ENCODE measurements at places on chromosomes 11 and 22. TPM values are rescaled to one million over a fixed set of nuclear protein-coding genes. Genes with fewer than 3 reads are reported as not detected.

GRCh38 chr11:35523331-35523768 is 2.1 kb downstream of the PAMR1 start:
- no peak for DNase-seq

DRD4 gene
- polyA plus RNA-seq: 1.1 TPM

- DNase-seq: no peak
These were observed 5.6 kb downstream of the DUSP18 start for GRCh38 chr22:30662040-30662439.

APOBEC3B gene
- 1.4 TPM for polyA plus RNA-seq

GRCh38 chr11:93145390-93145915 is 52.3 kb downstream of the SLC36A4 start:
- no peak for DNase-seq

GRCh38 chr11:133531971-133532651 is at the start of gene OPCML:
OPCML (minus strand) TSS chr11:133532501.
- no peak for DNase-seq

DNA sequence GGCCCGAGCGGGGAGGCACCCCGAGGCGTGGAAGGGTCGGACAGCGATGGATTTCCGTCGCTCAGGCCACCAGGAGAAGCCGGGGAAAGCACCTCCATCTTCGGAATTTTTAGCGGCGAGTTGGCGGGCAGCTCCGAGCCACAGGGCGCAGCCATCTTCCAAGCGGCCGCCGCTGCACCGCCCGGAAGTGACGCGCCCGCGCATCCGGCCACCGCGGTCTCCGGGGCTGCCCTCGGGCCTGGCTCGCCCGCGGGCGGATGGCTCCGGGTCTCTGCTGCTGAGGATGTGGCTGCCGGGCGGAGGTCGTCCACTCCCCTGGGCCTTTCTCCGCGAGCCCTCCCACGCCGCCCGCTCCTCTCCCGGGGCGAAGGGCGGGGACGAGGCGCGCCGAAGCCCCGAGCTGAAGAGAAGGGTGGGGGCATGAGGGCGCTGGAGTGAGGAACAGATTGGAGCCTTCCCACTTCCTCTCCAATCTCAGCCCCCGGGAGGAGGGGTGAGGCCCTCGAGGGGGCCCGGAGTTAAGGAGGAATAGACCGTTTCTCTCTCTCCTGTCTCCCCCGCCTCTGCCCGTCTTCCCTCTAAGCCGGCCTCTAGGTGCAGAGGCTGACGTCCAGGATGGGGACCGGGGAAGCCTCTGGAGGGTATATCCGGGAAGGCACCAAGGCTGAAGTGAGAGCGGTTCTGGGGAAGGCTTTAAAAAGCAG is at the start of gene MSANTD2:
Gene MSANTD2, minus strand, starts transcription at position 181 of the 704 bp plus-strand sequence. Its CDS starts 26 bp downstream, at position 155.
- peak; percentile 63 for DNase-seq

GRCh38 chr22:49783036-49783746 is 44.5 kb downstream of the BRD1 start:
- no peak for DNase-seq

FXYD6 gene
- polyA plus RNA-seq: 192 TPM

DNA sequence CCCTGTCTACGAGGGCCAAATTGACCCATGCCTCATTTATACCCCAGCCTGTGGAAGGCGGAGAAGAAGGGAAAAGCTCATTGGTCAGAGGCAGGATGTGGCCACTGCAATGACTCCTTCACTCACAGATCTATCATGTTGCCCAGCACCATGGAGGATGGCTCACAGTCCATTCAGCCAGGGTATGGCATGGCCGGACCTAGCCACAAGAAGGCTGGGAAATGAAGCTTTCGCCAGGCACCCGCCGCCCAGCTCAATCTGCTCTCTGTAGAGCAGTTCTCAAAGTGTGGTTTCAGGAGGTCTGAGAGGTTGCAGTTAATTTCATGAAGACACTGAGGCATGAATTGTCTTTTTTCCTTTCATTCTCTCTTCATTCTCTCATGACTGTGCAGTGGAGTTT is 40.6 kb upstream of the LINC01488 start:
- DNase-seq: no peak

OR52I1 gene
- polyA plus RNA-seq: not detected

GRCh38 chr11:64034411-64034811 is 1.3 kb upstream of the FLRT1 start:
- DNase-seq: no peak

DNA sequence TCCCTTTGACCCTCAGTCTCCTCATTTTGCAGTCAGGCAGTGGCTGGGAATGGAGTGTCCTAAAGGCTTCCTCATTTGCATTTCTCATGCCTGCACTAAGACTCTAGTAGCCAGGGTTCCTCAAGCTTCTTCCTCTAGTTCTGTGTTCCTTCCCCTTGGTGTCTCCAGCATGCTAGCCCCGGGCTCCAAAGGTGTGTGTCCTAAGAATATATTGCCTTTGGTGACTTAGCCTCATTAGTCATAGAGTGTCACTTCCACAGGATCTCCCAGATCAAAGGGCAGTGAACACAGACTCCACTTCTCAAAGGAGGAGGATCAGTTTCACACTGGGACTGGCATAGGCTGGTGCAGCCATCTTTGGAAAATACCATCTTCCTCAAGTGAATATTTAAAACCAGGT is 21.4 kb upstream of the ACER3 start:
- DNase-seq: no peak

- no peak for DNase-seq
These were observed 44.3 kb downstream of the CD82 start for GRCh38 chr11:44609783-44610155.

DNA sequence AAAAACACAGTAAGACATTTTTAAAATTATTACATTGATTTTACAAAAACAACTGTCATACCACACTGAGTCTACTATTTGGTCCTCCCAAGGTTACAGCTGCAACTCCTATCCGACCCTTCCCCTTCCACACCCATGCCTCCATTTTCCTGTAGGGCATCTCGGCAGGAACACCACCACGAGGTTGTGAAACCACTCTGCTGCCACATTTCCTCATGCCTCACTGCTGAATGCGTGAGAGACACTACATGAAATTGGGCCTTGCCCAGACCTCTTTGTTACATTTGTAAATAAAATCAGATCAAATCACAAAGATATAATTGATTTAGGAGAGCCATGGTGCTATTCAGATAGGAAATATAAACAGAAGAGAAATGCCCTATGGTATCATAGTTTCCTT is 2.0 kb downstream of the ARHGAP32 start:
- no peak for DNase-seq

DNA sequence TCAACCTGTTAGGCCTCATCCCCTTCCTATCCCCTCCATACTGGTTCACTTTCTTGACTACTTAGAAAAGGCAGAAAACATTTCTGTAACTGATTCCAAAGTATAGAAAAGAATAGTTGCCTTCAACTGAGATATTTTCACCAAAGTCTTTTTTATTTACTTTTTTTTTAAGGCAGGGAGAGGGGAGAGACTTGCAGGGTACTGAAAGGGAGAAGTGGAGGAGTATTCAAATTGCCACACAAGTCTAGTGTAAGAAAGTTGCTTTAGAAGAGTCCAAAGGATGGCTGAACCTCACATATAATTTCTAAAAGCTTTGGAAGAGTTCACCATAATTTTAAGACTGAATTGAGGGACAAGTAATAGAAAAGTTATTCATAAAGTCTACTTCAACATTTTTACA is 6.3 kb downstream of the PHF21A start:
- DNase-seq: no peak

DNA sequence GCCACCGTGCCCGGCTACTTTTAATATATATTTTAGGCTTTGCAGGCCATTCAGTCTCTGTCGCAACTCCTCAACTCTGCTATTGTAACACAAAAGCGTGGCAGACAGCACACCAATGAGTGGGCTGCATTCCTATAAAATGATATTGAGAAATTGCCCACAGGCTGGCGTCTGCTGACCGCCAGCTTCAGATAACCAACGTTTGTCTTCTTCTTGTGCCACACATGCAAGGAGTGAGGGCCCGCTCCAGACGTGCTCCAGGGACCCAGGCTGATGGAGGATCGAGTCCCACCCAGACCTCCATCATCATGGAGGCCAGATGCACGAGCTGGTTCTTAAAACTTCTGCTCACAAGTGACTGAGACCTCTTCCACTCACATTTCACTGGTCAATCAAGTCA is 35.4 kb upstream of the LINC01488 start:
- no peak for DNase-seq

DNA sequence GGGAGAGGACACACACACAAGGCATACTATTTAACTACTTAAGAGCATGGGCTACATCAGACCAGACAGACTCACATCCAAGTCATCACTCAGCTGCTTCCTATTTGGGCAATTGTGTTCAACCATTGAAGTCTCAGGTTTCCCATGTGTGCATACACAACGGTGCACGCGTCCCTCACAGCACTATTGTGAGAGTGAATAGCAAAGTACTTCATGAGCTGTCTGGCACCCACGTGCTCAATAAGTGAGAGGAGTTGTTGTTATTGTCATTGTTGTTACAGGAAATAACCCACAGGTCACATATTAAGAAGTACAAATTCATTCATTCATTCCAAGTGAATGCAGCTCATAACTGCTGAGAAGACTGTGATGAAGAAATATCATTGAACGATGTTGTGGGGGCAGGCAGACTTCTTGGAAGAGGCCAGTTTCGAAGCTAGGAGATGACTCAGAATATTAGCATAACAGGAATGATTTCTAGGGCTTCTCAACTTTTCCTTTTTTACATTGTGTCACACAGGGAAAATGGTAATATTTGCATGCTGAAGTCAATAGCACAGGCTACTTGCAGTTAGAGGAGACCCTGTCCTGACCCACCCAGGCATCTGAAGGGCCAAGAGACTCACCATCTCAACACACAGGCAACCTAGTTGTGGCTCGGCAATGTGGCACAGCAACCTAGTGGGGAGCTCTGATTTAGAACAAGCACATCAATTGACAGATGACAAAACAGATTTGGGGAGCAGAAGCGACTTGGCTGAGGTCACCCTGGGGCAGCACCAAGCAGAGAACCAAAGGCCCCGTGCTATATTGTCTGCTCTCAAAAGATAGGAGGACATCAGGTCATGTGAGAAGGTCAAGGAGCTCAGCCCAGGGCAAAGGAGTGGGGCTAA is 606.0 kb downstream of the BUD13 start:
- DNase-seq: no peak

CYB5R3 gene
- 156 TPM for polyA plus RNA-seq

GRCh38 chr11:97894978-97895377 is 1125.8 kb upstream of the CNTN5 start:
- no peak for DNase-seq

All from forelimb muscle (tissue), 1 donor.